Placental pericyte (primary cell): ENCODE measurements at places on chromosomes 16 and 17. TPM values are rescaled to one million over a fixed set of nuclear protein-coding genes. Genes with fewer than 3 reads are reported as not detected.

Gene FBXW10
- under 0.01 TPM in 2 replicates for total RNA-seq

Gene CACNG4
- not detected in 2 replicates for total RNA-seq

Gene MMP28
- total RNA-seq: 1.3 TPM in 1 of 2 replicates, not detected in the other

Gene CORO6
- total RNA-seq: 2.0 TPM in 2 replicates

Gene TEKT5
- total RNA-seq: under 0.01 TPM in 1 of 2 replicates, not detected in the other

Gene HSD11B2
- total RNA-seq: under 0.01 TPM in 1 of 2 replicates, not detected in the other

Gene HBA2
- total RNA-seq: not detected in 2 replicates

Gene MFAP4
- total RNA-seq: 4.0 and 64.3 TPM in 2 replicates

Gene CES5A
- total RNA-seq: not detected in 2 replicates

Gene VPS9D1
- 12.7 and 16.4 TPM in 2 replicates for total RNA-seq

Gene CNGB1
- not detected in 2 replicates for total RNA-seq

Gene SLC5A11
- 0.14 TPM in 1 of 2 replicates, not detected in the other for total RNA-seq
